OCI-LY7 (cell line): ENCODE measurements at places on chromosomes 3 and 15. TPM values are rescaled to one million over a fixed set of nuclear protein-coding genes. Genes with fewer than 3 reads are reported as not detected.

RTP2 gene
- total RNA-seq = not detected in 2 replicates

GPR62 gene
- not detected in 2 replicates for total RNA-seq

TPRG1 gene
- not detected in 2 replicates for total RNA-seq

CCR8 gene
- not detected in 2 replicates for total RNA-seq

GABRR3 gene
- not detected in 2 replicates for total RNA-seq

SIDT1 gene
- 7.3 and 8.6 TPM in 2 replicates for total RNA-seq

DPP8 gene
- 52.1 and 52.3 TPM in 2 replicates for total RNA-seq

BCL2A1 gene
- total RNA-seq = 2.3 and 4.5 TPM in 2 replicates

SI gene
- total RNA-seq = not detected in 2 replicates

EFCC1 gene
- total RNA-seq = not detected in 2 replicates

P2RY1 gene
- total RNA-seq = not detected in 2 replicates

ZNF620 gene
- total RNA-seq = 0.27 and 0.65 TPM in 2 replicates
